ENCODE measurements at places on chromosomes 5 and 9.

- peak; percentile 83 for DNase-seq
These were observed 211.5 kb downstream of the SEC61B start for GRCh38 chr9:99433555-99433954.

DNA sequence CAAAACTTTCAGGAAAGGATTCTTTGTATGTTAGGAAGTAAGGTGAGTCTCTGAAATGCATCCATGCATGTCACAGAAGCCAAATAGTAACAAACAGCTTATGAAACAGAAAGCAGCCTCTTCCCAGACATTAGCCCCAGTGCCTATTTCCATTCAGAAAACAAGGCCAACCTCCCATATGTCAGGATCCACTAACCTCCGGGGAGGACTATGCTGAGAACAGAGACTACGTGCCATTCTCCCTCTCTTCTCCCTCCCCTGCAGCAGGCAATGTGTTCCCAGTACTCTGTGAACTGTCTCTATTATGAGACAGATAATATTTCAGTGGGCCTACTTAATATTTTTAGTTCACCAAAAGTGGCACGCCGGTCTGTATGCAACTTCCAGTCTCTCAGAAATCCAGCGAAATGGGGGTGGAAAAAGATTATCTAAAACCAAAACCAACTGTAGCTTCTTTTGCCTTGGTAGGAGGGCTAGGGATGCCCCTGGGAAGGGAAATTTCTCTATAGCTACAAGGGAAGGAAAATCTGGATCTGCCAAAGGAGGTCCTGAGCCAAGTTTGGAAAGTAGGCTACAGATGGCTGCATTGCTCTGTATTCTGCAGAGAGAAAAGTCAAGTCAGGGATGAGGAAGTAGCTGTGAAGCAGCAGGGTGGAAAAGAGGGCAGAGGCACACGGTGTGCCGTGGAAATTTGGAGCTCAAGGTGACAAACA lies 42.0 kb downstream of the VLDLR start:
- DNase-seq = no peak

- DNase-seq = no peak
These were observed 500.1 kb downstream of the CCDC171 start for GRCh38 chr9:16052757-16053530.

DNA sequence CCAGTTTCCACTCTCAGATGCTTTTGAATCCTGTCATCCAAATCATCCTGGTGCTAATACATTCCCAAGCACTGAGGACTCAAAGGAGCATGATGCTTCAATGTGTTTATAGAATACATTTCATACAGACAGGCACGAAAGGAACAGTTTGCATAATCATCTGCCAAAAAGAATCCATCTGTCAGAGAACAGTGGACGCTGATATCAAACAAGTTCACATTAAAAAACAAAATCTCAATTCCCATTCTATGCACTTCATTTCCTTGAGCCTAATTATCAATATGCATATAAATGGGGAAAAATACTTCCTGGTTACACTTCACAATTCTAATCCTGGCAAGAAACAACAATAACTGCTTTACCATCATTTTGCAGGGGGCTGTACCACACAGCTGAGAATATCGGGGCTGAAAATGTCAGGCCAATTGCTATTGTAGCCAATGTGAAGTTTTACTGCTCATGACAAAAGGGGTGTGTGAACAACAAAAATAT lies 125.5 kb upstream of the FAM174A start:
- DNase-seq = no peak

- no peak for DNase-seq
These were observed 275.3 kb upstream of the CDH6 start for GRCh38 chr5:30918171-30918570.

Measured in activated CD4-positive, alpha-beta T cell treated with anti-CD3 and anti-CD28 coated beads, Interleukin-2, amount 10 ng/mL, durations not matched to agents 24 days and 14 days (primary cell).